ENCODE measurements at places on chromosomes 1 and 21.

DNA sequence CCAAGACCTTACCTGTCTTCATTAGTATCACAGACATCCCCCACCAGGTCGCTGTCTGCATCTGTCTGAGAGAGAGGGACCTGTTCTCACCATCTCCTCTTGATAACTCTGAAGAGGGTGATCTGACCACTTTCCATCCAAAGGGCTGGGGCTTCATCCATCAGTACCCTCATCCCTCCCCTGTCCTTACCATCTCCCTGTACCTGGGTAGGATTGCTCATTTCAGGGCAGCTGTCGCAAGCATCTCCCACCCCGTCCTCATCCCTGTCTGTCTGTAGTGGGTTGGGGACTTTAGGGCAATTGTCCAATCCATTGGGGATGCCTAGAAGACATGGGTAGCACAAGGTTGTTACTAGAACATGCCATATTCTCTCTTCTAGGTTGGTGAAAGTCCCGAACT, 7.9 kb downstream of the THBS3 start:
- no peak for DNase-seq

- no peak for DNase-seq
These were observed 55.0 kb downstream of the ADARB1 start for GRCh38 chr21:45129189-45129923.

DNA sequence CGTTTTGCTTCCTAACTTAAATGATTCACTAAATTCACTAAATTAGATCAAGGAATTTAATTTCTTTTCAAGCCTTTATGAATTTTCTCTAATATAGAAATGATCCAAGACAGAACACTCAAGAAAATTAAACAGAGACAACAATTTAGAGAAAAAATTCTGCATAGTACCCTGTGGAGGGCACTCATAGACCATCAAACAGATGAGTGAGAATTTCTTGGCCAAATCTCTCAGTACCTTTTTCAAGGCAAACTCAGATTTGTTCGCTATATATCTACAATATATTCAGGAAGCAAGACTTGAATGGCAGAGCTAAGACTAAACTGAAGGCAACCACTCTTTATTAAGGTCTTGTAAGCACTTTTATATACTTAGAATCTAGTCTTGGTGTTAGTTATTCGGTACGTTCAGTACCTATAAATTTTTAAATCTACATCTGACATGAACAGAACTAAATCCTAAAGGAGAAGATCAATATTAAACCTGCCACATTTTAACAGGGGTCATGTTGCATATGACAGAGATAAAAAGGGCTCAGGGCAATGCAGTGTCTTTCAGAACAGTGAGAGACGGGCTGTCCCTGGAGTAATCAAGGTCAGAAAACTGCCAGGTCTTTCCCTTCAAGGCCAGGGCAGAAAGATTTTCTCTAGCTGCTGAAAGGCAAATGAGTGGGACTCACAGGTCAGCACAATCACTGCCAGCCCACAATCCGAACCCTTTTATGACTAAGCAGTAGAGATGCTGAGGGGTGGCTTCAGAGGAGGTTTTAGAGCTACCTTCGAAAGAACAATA, 118.8 kb upstream of the TMPRSS15 start:
- DNase-seq, result no peak

DNA sequence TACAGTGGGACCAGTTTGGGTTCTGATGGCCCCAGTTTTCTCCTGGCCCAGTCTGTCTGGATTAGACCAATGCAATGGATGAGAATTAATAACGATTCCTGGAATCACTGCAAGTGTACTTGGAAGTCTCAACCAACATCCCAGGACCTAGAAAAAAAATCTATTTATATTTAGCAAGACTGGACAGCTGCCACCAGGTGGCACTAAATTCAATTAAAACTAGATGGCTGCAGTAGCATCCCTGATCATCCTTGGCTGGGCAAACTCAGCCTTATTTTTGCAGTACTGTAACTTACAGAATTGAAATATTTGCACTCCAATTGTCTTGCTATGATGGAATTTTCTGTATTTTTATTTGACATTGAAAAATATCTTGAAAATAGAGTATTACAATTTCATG, 165.7 kb downstream of the NCAM2 start:
- DNase-seq, result peak; percentile 63

GRCh38 chr1:104402178-104402577, 652.5 kb downstream of the AMY1C start:
- DNase-seq, result no peak

GRCh38 chr1:45722809-45723208, 27.6 kb downstream of the IPP start:
- no peak for DNase-seq
